ENCODE measurements at places on chromosomes 7 and 10. TPM values are rescaled to one million over a fixed set of nuclear protein-coding genes. Genes with fewer than 3 reads are reported as not detected.

GRCh38 chr10:69748621-69749020 lies 53.1 kb upstream of the COL13A1 start:
- no peaks in the 10 kb centered on the region for H3K27me3 ChIP-seq
- DNase-seq = no peak
- no peaks in the 10 kb centered on the region for H3K36me3 ChIP-seq
- no peaks in the 10 kb centered on the region for H3K4me1 ChIP-seq

GRCh38 chr7:139966949-139967348 lies 95.8 kb downstream of the PARP12 start:
- H3K27me3 ChIP-seq = no peaks in the 10 kb centered on the region
- H3K27ac ChIP-seq = no peak overlapping the region
- H3K4me1 ChIP-seq = no peaks in the 10 kb centered on the region
- H3K36me3 ChIP-seq = no peaks in the 10 kb centered on the region
- no peak for DNase-seq

- H3K4me1 ChIP-seq = peaks cover 12% of the 10 kb centered on the region
- H3K27ac ChIP-seq = no peak overlapping the region
- no peak overlapping the region for H3K4me3 ChIP-seq
- no peaks in the 10 kb centered on the region for H3K27me3 ChIP-seq
Observed at GRCh38 chr10:44647877-44648542, 263.1 kb upstream of the CXCL12 start.

DNA sequence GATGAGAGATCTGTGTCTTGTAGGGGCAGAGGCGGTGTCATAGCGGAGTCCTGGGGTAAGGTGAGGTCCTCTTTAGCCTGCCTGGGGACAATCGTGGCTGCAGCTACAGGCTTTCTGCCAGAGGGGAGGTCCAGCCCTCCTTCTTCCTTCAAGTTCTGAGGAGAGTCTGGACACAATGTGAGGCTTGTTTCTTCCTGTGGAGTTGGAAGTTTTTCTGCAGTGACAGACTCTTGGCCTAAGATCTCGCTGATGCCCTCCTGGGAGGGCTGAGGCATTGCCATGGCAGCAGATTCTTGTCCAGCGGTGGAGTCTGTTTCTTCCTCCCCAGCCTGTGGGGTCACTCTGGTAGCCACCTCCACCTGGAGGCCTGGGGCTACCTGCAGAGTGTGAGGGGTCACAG lies 4.4 kb downstream of the NACAD start:
- no peaks in the 10 kb centered on the region for H3K36me3 ChIP-seq
- no peak overlapping the region for H3K4me3 ChIP-seq
- no peaks in the 10 kb centered on the region for H3K27me3 ChIP-seq
- DNase-seq = peak; percentile 51
- no peaks in the 10 kb centered on the region for H3K4me1 ChIP-seq

DNA sequence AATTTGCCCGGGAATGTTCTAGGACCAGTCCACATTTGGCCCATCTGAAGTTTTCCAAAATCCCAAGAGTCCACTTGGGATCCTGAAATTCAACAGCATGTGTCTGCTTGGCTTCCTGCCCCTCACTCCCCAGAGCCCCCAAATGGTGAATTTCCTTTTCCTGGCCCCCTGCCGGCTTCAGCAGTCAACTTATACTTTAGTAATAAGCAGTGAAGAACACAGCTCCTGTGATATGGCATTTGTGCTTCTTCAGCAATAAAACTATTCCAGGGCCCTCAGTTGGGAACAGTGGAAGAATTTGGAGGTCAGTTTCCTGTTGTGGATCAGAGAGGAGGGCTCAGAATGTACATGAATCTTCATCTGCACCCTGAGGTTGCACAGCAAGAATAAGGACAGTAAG lies 51.1 kb downstream of the PRF1 start:
- H3K27ac ChIP-seq = peak overlapping the region; percentile 3
- H3K4me1 ChIP-seq = no peaks in the 10 kb centered on the region
- H3K27me3 ChIP-seq = no peaks in the 10 kb centered on the region
- DNase-seq = no peak
- no peak overlapping the region for H3K4me3 ChIP-seq

DNA sequence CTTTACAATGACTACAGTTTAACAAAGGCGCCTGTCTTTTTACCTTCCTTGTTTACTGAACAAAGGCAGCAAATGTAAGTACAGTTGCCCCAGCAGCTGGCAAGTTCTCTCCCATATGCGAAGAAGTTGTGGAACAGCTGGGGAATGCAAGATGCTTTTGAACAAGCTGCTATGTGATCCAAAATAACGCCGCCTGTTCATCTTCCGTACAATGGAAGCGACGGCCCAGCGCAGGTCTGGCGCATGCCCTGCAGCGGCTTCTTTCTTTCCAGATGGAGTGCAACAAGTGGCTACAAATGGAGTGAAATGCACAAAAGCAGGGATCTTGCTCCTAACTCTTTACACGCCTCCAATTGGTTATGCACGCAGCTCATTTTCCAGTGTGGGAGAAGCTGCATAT lies 97.0 kb upstream of the SVIL start:
- H3K4me3 ChIP-seq = peak overlapping the region; percentile 77
- H3K4me1 ChIP-seq = peaks cover 42% of the 10 kb centered on the region
- no peaks in the 10 kb centered on the region for H3K27me3 ChIP-seq
- H3K36me3 ChIP-seq = no peaks in the 10 kb centered on the region

DNA sequence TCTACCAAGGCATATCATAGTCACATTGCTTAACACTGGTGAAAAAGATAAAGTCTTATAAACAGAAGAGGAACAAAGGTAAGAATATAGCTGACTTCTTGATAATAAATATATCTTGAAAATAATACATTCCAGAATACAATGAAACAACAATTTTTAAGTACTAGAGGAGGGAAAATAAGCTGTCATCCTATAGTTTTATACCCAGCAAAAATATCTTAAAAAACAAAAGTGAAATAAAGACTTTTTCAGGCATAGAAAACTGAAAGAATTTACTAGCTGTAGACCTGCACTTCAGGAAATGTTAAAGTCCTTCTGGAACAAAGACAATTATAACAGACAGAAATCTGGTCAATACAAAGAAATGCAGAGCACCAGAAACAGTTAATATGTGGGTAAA lies 21.4 kb upstream of the MACROH2A2 start:
- no peak overlapping the region for H3K4me3 ChIP-seq
- no peak for DNase-seq
- H3K36me3 ChIP-seq = no peaks in the 10 kb centered on the region
- no peaks in the 10 kb centered on the region for H3K4me1 ChIP-seq
- H3K27ac ChIP-seq = no peak overlapping the region
- H3K27me3 ChIP-seq = no peaks in the 10 kb centered on the region

- no peaks in the 10 kb centered on the region for H3K27me3 ChIP-seq
- H3K4me3 ChIP-seq = no peak overlapping the region
- H3K36me3 ChIP-seq = no peaks in the 10 kb centered on the region
- DNase-seq = no peak
- no peak overlapping the region for H3K27ac ChIP-seq
Observed at GRCh38 chr10:92753865-92754264, 64.1 kb downstream of the HHEX start.

Gene SPDYE2
- not detected for total RNA-seq

Gene KNDC1
- total RNA-seq = 0.36 TPM

Gene LFNG
- total RNA-seq = 5.5 TPM

Gene CACNA2D1
- 115 TPM for total RNA-seq
